ENCODE measurements at places on chromosomes 3 and 15.

GRCh38 chr3:139985576-139985975 lies 50.6 kb downstream of the CLSTN2 start:
- DNase-seq, result no peak

DNA sequence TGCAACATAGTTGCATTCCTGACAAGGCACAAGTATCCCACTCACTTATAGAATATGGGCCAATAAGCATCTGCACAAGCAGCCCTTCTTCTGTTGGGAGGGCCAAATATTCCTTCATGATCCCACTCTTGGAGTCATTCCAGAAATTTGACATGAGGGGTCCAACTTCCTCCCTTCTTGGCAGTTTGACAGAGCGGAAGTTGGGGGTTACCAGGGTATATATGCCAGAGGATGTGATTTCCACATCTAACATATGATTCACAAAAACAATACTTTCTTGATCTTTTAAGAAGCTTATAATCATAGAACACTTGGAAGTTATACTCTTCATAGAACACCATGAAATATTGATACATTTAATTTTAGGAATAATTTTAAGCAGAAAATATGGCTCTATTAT lies 100.9 kb upstream of the CRBN start:
- no peak for DNase-seq

DNA sequence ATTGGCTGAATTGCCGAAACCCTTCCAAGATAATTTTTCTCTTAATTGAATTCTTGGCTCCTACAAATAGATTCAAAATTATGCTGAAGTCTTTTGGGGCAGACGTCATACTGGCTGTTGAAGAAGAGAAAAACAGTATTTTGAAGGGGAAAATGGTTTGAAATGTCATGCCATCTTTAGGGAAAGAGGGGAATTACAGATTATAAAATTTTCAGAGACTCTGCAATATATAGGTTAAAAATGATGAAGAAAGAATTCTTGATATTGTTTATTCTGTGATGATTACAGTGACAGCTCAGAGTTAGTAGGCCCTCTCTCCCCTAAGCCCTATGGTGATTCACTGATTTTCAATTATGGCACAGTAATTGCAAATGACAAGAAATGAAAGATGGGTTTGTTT lies 86.1 kb downstream of the CGNL1 start:
- DNase-seq, result no peak

DNA sequence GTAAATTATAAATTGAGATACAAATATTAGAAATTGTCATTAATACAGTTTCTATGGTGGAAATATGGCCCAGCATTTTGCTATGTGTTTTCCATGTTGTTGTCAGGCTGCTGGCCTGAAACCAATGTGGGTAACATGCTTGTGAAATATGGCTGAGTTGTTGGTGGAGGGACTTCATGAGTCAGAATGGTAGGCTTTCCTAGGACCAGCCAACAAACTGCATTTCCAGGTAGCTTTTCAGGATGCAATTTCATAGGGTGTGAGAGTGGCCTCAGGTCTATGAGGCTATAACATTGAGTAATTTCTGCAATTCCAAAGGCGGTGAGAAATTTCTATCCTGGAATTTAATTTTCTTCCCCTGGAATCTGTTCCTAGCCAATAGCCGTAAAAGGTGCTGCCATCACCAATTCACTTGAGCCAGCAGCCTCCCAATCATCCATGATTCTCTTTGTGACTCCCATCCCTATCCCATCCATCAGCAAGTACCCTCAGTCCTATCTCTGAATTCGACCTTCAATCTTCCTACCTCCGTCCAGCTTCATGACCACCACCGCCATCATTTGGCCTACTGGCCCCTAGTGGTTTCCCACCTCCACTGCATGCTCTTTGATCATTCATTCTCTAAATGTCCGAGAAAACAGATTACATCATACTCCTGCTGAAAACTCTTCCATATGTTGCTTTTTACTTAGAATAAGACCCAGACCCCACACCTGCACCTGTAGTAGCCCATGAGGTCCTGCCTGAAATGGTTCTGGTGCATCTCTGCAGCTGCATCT lies 276.6 kb upstream of the CFAP20DC start:
- no peak for DNase-seq

DNA sequence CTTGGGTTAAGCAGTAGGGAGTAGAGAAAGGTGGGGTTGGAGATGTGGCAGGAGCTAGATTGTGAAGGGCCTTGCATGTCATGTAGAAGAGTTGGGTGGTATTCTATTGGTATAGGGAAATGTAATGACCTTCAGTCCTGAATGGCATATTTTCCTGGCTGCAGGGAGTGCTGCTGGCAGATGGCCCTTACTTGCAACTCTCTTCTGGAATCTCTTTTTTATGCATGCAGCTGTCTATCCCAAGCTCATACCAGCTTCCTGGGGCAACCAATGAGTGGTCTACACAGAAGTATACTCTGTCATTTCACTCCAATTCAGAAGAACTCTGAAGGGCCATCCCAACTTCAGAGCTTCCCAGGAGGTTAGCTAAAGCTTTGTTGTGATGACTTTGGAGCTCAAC lies 144.7 kb upstream of the ANKRD28 start:
- DNase-seq, result no peak

- DNase-seq, result no peak
Measured at GRCh38 chr15:42994546-42994945, 74.0 kb upstream of the TTBK2 start.

DNA sequence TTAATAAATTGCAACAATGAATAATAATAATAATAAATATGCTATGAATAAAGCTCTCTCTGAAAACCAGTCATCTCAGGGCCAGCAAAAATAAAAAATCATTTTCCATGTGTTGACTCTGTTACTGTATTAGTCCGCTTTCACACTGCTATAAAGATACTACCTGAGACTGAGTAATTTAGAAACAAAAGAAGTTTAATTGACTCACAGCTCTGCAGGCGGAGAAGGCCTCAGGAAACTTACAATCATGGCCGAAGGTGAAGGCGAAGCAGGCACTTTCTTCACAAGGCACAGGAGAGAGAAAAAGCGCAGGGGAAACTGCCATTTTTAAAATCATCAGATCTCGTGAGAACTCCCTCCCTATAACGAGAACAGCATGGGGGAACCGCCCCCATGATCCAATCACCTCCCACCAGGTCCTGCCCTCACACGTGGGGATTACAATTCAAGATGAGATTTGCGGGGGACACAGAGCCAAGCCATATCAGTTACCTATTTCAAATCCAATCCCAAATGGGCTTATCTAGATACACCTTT lies 224.1 kb downstream of the IGSF11 start:
- no peak for DNase-seq

DNA sequence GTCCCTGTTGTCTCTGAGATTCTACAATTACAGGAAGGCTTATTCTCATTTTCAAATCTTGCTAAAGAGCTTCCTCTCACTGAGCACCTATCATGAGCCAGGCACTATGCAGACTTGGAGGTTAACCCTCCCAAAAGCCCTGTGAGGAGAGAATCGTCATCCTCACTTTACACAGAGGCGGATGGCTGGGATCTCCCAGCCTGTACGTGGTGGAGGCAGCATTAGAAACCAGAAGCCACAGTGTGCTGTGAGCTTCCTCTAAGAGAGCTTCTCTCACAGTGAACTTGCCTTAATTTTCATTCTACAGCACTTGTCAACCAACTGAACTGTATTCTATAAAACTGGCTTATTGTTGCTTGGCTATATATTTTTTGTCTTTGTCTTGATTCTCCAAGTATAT lies 6.1 kb upstream of the DGKG start:
- no peak for DNase-seq

DNA sequence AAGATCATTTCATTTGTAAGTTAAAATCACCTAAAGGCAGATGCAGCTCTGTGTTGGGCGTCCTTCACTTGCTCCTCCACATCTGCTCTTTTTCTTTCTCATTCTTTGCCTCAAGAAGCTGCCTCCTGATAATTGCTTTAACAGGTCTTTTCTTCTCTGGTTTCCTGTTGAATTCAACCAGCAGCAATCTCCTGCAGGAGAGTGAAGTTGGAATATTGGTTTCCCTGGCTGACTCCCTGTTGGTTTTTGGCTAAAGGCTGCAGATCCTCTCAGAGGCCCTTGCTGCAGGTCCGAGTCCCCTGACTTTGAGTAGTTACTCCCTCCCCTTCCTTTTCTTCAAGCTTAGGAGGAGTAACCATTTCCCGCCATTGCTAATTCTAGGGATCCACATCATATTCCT lies 4.2 kb downstream of the TP63 start:
- no peak for DNase-seq

DNA sequence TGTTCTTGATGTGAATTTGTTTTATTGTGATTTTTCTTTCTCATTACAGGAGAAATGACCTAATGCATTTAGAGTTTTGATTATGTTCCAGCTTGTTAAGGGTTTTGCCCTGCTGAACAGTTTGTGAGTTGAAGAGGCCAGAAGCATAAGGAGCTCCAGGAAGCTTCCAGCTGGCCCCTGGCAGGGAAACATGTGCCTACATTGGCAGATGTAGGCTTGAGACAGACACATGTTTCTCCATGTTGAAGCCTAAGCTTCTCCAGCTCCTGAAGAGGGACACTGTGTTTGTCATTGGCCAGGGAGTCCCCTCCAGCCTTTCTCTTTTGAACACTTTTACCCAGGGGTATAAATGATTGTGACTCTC lies 88.4 kb downstream of the ASB7 start:
- DNase-seq, result no peak

- no peak for DNase-seq
Measured at GRCh38 chr3:54771050-54771449, 156.8 kb downstream of the LRTM1 start.

- DNase-seq, result no peak
Measured at GRCh38 chr15:45417303-45417950, 39.1 kb upstream of the GATM start.

Data from urinary bladder (tissue), 4 donors.